ENCODE measurements at places on chromosomes 16 and 17.
A peak's percentile ranks its signal among the peaks of the same experiment; 100 is the strongest.

DNA sequence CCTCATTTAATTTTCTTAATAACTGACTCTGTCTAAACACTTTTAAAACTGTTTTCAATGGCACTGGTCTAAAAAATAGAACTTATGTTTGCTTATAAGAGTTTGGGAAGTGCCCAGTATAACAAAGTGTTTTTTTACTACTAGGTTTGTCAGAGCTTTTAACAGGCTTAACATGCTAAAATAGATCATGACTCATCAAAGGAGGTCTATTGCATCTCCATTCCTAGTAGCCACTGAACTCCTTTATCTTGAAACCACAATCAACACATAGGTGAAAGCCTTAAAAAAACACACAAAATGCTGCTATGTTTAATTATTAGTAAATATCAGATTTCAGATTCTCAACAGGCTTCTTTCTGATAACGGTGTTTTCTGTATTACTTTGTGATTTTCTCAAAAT, 196.4 kb upstream of the KIF2B start:
- DNase-seq, result no peak

DNA sequence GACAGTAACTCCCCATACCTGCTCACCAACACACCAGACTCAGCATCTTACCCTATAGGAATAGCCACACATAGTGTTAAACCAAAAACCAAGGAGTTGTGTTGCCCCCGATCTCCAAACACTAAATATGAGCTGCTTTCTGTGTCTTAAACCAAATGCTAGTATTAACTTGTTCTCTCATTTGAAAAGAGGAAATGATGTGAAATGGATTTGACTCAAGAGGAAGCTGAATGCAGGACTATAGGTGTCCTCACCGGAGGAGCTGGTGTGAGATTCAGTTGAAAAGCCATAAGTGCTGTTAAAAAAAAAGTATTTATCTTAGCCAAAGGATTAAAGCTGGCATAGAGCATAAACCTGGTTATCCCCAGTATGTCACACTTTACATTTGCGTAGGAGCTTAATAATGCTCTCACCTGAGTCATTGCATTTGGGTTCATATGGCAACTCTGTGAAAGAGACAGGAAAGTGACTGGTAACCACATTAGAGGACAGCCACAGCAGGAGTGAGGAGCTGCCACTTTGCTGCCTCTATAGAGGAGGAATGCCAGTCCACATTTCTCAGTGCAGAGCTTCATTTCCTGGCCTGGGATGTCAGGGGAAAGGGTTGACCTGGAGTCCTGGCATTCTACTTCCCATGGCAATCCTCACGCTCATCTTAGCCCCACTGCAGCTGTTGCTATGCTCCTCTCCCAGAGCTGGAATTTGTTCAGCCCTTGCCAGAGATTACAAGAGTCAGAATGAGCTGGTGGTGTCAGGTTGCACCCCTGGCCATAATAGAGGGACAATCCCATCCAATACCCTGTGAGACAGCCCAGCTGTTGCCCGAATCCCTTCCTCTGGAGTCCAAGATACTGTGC, 143.3 kb upstream of the ANKFN1 start:
- DNase-seq, result no peak

GRCh38 chr17:13281626-13282025, 263.8 kb upstream of the ELAC2 start:
- no peak for DNase-seq

DNA sequence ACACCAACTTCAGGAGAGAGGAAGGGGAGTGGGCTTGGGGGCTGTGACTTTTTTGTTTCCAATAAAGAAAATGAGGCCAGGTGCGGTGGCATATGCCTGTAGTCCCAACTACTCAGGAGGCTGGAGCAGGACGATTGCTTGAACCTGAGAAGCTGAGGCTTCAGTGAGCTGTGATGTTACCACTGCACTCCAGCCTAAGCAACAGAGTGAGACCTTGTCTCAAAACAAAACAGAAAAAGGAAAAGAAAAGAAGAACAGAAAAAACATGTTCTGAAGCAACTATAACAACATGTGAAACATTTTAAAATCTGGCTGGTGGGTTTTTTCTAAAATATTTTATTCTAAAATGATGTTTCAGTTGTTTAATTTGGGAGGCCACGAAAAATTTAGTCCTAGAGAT, 554.0 kb upstream of the ZFHX3 start:
- DNase-seq, result no peak

DNA sequence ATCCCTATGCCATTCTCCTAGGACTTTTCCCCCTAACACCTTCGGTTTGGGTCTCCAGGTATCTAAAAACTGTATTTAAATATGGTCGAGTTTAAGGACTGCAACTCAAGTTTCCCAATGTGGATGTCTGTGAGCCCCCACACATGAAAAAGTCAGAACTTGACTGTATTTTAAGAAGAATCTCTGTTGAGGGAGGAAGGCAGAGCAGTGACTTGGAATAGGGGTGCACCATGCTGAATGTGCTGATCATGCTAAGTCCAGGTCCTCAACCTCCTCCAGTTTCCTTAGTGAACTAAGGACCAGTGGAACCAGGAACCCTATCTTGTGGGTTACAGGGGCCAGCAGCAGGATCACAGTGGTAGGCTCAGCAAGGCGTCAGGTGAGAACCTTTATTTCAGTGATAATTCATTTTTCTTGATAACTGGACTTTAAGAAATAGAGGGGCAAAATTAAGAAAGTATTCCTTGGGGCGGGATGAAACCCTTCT, 19.5 kb downstream of the GRB7 start:
- no peak for DNase-seq

GRCh38 chr17:73003487-73003886, 89.0 kb downstream of the SLC39A11 start:
- no peak for DNase-seq

DNA sequence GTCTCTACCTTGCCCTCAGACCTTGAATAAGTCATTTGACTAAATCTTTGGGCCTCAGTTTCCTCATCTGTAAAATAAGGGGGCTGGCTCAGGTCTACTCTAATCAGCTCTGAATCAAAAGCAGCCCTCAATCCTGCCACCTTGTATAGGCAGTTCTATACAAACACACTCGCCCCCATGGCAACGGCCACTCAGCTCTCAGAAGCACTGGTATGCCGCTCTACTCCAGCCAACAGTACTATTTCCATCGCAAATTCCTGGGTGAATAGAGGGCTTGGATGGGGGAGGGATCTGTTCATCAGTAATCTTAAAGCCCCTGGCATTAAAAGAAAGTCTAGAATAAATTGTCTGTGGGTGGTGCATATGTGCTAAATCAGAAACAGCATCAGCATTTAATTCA, 21.2 kb upstream of the TAOK1 start:
- no peak for DNase-seq

GRCh38 chr16:11160676-11161115, 95.3 kb downstream of the SOCS1 start:
- no peak for DNase-seq

GRCh38 chr17:74452033-74452840, 14.2 kb upstream of the CD300A start:
- no peak for DNase-seq

DNA sequence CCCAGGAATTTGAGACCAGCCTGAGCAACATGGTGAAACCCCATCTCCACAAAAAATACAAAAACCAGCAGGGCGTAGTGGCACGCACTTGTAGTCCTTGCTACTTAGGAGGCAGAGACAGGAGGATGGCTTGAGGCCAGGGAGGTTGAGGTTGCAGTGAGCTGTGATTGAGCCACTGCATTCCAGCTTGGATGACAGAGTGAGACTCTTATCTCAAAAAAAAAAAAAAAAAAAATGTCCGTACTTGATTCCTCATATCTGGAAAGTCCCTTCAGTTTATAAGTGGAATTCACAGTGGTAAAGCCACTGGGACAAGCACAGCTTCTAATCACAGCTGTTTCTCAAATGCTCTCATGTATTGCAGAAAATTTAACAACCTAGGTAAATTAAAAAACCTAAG, 78.6 kb upstream of the CREBBP start:
- no peak for DNase-seq

- no peak for DNase-seq
These were observed 9.2 kb downstream of the MXRA7 start for GRCh38 chr17:76701471-76701967.

- peak; percentile 41 for DNase-seq
These were observed 21.1 kb downstream of the STH start for GRCh38 chr17:46020023-46020761.

- no peak for DNase-seq
These were observed 86.7 kb downstream of the KATNIP start for GRCh38 chr16:27636453-27637240.

- no peak for DNase-seq
These were observed 24.9 kb downstream of the CDRT4 start for GRCh38 chr17:15442311-15443180.

DNA sequence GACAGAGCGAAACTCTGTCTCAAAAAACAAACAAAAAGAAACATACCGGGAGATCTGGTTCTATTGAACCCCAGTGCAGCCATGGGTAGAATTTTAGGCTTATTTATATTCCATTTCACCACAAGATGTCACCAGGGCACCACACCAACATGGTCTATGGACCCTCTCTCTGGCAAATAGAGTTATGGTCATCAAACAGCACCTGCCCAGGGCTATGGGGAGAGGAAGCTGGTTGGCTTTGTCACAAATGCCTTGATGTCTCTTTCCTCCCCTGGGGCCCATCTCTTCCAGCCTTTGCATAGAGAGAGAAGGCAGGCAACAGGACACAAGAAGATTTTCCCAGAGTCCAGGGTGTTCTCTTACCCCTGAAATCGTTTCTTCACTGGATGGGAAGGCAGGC, 128.4 kb downstream of the WWOX start:
- DNase-seq, result no peak

- DNase-seq, result no peak
These were observed 9.2 kb upstream of the BAIAP2 start for GRCh38 chr17:81025741-81026129.

- DNase-seq, result no peak
These were observed 23.4 kb upstream of the MFSD6L start for GRCh38 chr17:8822401-8823035.

DNA sequence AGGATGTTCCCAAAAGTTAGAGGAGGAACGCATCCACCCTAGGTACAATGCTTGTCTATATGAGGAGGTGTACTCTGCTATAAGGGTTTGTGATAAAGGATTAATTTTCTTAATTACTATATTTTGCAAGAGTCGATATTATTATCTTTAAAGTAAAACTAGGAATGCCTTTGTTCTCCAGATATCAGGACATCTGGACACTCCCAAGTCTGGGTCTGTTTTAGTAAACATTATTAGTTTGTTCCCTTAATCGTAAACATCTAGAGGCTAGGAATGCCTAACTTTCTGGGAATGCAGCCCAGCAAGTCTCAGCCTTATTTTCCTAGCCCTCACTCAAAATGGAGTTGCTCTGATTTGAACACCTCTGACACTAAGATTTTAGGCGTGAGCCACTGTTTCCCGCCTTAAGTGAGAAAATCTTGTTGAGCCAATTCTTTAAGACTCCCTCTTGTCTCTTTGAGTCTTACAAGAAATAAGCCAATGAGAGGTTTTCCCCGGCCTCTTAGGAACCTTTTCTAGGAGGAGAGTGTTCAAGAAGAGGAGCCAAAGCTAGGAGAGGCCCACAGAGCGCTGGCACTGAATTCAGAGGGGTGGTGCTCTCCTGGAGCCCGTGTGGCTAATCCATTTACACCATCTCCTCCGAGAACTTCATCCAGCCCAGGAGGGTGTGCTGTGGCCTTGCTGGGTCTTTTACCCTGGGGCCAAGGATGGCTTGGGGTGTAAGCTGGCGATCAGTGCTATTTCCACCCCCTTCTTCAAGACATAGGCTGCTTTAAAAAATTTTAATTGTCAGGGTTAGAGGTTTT, 40.9 kb downstream of the SMARCE1 start:
- DNase-seq, result no peak

- DNase-seq, result no peak
These were observed 23.0 kb downstream of the HBQ1 start for GRCh38 chr16:203246-203645.

GRCh38 chr17:3995067-3995466, 30.8 kb upstream of the ATP2A3 start:
- no peak for DNase-seq

GRCh38 chr17:31915456-31916100, 14.1 kb upstream of the UTP6 start:
- no peak for DNase-seq

GRCh38 chr16:65229191-65229662, 107.4 kb upstream of the CDH11 start:
- no peak for DNase-seq

DNA sequence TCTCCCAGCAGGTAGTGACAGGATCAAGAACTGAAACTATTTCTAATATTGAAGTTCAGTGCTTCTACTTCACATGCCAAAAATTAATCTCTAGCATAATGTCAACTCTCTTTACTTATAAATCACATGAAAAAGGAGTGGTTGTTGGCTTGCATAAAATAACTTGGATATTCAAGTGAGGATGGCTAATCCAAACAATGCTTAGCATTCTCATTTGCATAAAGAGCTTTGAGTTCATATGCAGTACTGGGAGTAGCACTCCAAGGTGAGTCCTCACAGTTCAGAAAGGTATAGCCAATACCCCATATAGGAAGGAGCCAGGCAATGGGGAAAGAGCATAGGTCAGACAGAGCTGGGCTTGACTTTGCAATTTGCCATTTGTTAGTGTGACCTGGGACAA, 149.3 kb downstream of the PCTP start:
- no peak for DNase-seq
